GM06990 (cell line): ENCODE measurements at places on chromosomes 7 and 10.

DNA sequence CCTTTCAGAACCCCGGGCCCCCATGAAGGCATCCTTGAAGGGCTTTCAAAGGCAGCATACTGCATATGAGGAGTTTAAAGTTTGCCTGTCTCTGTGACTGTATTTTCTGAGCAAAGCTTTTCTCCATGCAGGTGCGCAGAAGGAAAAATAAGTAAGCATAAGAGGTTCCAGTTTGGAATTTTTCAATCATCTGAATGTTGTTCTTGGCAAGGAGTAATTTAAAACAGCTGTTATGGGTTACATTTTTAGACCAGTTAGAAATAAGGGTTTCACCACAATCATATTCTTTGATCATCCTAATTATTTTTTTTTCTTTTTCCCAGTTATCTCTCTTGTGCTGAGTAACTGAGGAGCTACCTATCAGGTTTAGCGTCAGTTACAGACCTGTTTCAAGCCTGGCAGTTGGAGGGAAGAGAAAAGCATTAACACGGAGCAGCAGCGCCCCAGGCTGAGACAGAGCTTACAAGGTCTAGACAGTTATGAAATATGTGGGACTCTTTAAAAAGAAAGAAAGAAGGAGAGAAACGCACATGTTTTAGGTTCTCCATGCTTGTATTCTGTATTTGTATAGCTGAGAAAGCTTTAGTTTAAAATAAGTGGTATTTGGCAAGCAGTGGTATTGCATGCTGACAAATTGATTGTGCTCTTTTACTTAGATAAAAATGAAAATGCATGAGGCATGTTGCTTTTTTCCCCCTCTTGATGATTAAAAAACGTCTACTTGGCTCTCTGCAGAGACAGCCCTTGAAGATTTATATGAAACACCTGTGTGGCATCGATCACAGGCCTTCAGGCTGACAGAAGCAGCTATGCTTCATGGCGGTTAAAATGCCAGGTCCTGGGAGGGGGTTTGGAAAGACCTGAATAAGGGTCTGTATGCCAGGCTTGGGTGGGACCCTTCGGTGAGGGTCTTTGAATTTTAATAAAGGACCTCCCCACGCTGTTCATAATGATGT, 157.6 kb downstream of the GRK5 start:
- DNase-seq, result no peak

DNA sequence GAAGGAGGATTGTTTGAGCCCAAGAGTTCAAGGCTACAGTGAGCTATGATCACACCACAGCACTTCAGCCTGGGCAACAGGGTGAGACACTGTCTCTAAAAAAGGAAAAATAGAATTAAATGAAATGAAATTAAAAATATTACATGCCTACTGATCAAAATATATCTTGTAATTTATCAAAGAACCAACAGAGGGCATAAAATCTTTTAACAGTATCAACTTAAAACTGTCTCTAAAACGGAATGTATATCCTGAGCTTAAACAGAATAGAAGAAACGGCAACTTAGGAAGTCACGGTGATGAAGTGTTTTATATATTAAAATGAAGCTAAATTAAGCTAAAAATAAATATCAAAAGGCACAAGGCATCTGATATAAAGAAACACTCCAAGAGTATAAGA, 78.8 kb downstream of the MTPAP start:
- no peak for DNase-seq

DNA sequence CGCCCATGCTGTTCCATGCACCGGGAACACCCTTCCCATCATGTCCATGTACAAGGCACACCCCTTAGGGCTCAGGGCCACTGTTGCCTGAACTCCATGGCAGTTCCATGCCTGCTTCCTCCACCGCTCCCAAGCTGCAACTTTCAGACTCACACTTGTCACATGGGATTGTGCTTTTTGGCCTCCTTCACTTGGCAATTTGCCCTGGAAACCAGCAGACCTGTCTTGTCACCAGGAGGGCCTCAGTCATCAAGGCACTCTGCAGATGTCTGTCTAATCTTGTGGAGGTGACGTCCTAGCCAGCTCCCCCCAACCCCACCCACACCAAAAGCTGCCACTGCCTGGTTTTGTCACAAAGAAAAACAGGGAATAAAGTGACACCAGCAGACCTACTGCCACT, 47.5 kb downstream of the CARD11 start:
- no peak for DNase-seq

- DNase-seq, result peak; percentile 67
These were observed 140.9 kb downstream of the AUTS2 start for GRCh38 chr7:69739190-69739589.

GRCh38 chr7:102453319-102453718, 11.3 kb downstream of the ALKBH4 start:
- DNase-seq, result no peak

DNA sequence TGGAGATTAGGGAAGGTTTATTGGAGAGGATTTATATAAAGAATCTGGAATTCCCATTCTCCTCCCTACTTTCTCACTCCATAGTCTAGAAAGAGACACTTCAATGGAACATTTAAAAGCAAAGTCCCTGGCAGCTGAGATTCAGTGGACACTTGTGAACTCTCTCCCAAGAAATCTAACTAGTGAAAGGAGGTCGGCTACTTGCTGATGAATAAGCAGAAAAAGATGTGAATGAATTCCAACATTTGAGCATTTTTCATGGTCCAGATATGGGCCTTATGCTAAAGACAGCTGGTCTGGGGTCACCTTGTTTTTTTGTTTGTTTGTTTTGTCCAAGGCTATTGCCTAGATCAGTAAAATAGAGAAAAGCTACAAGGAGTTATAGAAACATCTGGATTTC, 141.1 kb upstream of the LRRTM3 start:
- DNase-seq, result no peak

DNA sequence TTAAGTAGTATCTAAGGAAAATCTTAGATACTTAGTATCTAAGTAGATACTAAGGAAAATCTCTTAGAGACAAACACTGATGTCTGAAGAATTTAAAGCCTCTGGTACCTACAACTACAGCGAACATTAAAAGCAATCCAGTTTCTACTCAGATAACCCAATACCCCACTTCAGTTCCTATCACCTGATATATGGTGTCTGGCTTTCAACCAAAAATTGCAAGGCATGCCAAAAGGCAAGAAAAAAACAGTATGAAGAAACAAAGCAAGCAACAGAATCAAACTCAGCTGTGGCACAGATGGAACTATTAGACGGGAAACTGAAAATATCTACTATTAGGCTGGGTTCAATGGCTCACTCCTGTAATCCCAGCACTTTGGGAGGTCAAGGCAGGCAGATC, 31.1 kb downstream of the ARHGAP12 start:
- no peak for DNase-seq

DNA sequence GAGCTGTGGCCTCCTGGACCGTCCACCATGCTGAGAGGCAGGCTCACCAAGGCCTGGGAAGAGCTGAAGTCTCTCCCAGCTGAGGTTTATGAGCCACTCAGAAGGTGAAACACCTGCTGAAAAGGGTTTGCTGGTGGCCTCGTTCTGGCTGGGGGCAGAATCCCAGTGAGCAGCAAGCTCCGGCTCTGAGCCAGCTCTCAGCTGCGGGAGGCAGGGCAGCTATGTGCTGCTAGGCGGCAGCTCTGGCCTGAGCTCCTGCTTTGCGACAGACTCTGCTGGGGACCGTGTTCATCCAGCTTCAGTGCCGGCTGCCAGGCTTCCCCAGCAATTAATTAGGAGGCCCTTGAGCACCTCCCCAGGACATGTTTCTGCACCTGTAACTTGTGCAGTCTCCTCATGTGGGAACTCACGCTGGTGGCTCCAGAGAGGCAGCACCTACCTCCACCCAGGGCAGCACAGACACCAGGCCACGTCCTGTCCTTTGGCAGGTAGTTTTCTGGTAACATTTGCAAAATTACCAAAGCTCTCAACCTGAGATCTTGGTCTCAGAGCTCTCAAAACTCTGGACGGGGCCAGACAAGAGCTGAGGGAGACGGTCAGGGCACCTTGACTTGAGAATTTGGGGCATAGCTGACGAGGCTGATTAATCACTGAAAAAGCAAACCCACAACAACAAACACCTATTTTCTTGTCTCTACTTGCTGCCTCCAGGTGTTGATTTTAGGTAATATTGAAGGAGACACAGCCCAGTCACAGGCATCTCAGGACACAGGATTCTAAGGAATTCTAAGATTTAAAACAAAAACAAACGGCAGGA, 185.0 kb downstream of the TCERG1L start:
- no peak for DNase-seq

DNA sequence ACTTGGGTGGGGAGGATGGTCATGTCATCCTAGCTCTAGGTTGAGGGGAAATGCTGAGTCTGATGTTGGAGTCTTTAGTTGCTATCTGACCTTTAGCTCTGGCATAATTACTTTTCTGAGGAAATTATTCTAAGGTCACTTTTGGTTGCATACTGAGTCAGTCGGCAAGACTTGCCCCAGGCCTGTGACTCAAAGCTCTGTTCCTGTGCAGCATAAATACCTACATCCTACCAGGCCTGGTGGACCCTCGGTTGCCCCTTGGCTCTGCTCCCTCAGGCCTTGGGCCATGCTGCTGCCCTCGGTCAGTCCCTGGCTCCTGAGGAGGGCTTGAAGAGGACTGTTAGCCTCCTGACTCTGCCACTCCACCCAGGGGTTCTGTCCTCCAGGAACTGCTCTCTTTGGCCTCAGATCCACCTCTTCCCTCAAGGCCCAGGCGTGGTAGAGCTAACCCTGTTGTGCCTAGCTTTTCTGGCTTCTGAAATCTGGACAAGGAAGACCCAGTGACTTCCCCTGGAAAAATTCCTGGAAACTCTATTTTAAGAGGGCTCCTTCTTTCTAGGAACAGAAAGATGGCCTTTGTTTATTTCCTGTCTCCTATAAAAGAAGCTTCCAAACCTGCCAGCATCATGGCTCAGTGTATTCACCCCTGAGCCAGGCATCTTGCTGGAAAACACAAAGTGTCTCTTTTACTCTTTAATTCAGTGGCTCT, 71.2 kb downstream of the TMEM178B start:
- no peak for DNase-seq

GRCh38 chr7:105024734-105025133, 10.7 kb downstream of the KMT2E start:
- no peak for DNase-seq

DNA sequence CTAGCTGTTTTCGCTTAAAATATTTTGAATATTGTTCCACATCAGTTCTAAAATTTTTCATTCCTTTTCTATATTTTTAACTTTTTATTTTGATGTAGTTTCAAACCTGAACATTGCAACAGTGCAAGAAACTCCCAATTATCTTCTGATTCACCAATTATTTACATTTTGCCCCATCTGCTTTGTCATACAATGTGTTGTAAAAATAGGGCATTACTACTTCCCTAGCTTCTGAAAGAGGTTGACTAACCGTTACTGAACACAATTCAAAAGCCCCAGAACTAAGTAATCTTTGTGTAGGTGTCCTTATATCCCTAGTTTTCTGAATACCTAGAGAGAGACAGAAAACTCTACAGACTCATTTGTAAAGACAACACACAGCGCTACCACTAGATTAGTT, 86.7 kb downstream of the AVL9 start:
- DNase-seq, result no peak

DNA sequence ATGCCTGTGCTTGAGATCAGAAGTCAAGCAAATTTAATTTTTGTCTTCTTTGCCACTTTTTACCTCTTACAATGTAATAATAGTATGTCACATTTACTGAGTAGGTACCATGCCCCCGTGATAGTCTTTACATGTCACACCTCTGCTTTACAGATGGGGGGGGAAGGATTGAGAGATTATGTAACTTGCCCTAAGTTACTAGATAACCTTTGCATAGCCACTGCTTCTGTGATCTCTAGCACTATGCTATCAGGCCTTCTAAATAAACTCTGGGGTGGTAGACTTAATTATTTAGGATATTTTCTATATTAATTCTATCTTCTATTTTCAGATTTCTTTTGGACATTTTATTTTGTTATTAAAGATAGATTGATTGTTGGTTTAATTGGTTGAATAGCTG, 514.4 kb downstream of the SUGCT start:
- DNase-seq, result no peak

DNA sequence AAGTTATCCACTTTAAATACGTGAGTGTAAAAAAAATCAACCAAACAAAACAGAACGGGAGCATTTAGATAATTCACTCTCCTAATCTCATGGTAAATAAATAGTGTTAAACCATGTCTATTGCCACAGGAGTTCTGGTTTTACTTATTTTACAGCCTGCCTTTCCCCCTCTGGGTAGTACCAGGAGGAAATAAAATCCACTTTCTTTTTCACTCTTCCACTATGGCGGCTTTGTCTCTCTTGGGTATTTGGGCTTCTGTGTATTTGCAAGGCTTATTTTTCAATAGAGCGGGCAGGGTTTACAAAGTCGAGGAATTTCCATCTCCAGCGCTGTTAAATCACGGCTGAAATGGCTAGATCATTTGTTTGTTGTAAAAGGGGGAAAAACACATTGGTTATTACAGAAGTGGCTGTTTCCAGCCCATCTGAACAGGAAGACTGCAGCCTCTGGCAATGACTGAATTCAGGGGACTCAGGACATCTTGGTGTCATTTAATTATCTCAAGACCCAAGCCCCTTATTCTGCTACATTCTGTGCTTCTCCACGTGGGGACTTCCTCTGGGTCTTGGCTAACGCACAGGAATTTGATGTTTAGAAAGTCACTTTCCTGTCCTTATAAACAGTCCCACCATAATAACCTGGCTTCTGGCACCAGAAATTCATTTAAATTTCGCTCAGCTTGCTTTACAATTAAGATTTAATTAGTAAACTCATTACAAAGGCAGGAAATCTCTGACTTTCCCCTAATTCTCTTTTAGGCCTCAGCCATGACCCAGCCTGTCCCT, 323.9 kb downstream of the GATA3 start:
- no peak for DNase-seq

DNA sequence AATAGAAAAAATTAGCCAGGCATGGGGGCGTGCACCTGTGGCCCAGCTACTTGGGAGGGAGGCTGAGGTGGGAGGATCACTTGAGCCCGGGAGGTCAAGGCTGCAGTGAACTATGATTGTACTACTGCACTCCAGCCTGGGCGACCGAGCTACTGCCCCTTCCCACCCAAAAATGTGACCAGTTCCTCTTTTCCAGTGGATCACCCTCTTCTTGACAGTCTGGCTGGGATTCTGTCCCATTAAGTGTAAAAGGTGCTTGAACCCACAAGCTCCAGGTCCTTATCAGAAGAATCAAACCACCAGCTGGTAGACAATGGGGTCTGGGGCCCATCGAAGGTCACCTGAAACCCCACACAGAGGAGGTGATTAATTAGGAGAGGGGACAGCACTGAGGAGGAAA, 14.1 kb downstream of the ATXN7L1 start:
- DNase-seq, result no peak

DNA sequence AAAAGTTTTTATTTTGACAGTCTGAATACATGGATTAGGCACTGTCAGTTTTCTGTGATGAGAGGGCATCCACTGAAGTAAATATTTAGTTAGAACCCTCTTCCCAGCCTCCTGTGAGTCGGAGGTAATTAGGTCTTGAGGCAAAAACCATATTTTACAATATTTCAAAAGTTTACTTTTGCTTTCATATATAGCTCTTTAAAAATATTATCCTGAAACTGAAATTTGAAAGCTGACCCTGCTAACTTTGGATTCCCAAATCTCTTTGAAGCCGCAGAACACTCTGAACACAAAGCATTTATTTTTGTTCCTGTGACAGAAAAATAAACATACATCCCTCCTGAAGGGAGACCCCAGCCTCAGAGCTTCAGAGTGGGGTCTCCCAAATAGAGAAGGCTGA, 317.4 kb downstream of the KIF20B start:
- DNase-seq, result no peak

GRCh38 chr7:38189231-38189938, 11.3 kb downstream of the STARD3NL start:
- DNase-seq, result no peak
